SJCRH30 (cell line): ENCODE measurements at places on chromosomes 12 and 14.

DNA sequence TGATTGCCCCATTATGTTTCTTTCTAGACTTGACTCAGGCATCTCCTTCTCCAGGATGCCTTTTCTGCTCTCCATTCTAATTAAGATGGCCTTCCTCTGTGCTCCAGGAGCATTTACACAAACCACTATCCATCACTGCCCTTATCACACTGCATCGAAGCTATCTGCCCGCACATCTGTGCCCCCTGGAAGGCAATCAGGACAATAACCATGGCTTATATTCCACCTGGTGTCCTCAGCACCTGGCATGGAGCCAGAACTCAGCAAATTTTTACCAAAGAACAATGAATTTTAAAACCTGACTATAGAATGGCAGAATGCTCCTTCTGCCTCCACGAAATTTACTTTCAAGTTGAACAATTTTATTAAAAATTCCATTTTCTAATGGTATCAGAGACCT is 465.8 kb downstream of the APAF1 start:
- H3K27me3 ChIP-seq: no peaks in the 10 kb centered on the region
- H3K27ac ChIP-seq: no peak overlapping the region
- H3K4me1 ChIP-seq: no peaks in the 10 kb centered on the region
- peak; percentile 2 for DNase-seq
- H3K4me3 ChIP-seq: no peak overlapping the region

GRCh38 chr12:81668475-81668874 is 90.7 kb downstream of the PPFIA2 start:
- no peaks in the 10 kb centered on the region for H3K36me3 ChIP-seq
- DNase-seq: peak; percentile 57
- H3K4me3 ChIP-seq: no peak overlapping the region

GRCh38 chr12:117333331-117333881 is 28.0 kb downstream of the NOS1 start:
- no peak for DNase-seq
- H3K27ac ChIP-seq: no peak overlapping the region
- H3K36me3 ChIP-seq: peaks cover 7% of the 10 kb centered on the region
- H3K4me3 ChIP-seq: no peak overlapping the region
- no peaks in the 10 kb centered on the region for H3K4me1 ChIP-seq
- H3K27me3 ChIP-seq: no peaks in the 10 kb centered on the region

DNA sequence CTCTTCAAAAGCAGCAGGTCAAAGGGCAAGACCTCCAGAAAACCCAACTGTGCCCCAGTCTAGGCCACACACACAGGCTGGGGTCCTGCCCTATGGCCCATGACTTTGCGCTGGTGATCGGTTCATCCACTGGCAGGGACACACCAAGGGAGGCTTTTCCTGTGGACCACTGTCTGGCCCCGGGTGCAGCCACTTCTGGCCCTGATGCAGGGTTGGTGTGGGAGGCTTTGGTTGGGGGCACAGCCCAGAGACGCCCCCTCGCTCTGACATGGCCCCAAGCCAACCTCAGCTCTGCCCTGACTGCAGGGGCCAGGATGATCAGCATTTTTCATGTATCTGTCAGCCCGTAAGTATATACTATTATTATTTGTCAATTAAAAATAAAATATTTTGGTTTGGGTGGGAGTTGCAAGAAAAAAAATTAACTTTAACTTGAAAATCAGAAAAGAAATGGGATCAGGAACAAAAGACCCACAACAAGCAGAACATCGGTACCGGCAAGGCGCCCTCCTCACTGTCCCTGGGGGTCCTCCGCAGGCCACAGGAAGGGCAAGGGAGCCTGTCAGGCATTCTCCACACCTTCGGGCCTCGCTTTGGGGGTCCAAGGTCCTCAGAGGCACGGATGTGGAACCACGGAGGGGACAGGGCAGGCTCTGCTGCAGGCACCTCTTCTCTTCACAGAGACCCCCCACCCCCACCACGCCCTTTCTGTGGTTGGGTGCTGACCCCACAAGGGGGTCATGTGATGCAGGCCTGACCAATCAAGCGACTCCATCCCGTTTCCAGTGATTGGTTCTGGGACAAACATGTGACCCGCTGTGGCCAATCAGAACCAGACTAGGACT is 181.5 kb upstream of the SFSWAP start:
- no peaks in the 10 kb centered on the region for H3K36me3 ChIP-seq
- no peak overlapping the region for H3K4me3 ChIP-seq
- H3K4me1 ChIP-seq: no peaks in the 10 kb centered on the region
- no peak for DNase-seq
- H3K27ac ChIP-seq: no peak overlapping the region

DNA sequence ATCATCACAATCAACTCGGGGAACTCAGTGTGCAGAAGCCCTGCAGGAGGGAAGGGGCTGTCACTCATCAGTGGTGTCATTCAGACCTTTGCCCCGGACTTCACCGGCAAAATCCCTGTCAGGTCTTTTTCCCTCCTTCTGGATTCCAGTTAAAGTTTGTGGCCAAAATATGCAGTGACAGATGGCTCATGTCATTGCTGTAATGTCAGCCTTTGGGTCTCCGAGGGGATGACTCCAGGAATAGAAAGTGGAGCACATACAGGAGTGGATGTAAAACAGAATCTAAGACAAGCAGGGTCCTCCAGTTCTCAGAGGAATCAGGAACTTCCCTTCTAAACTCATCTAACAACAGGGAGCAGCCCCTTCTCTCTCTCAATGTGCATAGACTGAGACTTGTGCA is 130.3 kb upstream of the RASSF8 start:
- DNase-seq: no peak
- no peaks in the 10 kb centered on the region for H3K4me1 ChIP-seq
- no peaks in the 10 kb centered on the region for H3K36me3 ChIP-seq

GRCh38 chr12:8913702-8914032 is 642 bp upstream of the PHC1 start:
- H3K4me3 ChIP-seq: peak overlapping the region; percentile 92
- H3K4me1 ChIP-seq: no peaks in the 10 kb centered on the region
- H3K27me3 ChIP-seq: no peaks in the 10 kb centered on the region
- H3K27ac ChIP-seq: peak overlapping the region; percentile 58

DNA sequence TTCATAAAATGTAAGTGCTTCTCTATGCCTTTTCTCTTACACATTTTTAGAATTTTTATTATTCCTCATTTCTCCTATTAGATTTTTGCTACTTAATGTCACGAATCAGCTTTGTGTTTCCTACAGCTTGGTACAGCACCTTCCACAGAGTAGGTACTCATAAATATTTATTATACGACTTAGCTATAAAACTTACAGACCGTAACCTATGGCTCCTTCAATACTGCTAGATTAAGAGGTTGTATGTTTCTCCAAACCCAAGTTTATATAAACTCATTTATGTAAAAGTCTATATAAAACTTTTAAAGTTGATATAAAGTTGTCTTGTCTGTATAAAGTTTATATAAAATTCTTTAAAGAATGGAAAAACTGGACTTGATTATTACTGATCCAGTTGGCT is 11.5 kb downstream of the NFYB start:
- no peak for DNase-seq
- H3K4me1 ChIP-seq: no peaks in the 10 kb centered on the region
- H3K4me3 ChIP-seq: no peak overlapping the region
- H3K27ac ChIP-seq: no peak overlapping the region
- H3K36me3 ChIP-seq: peaks cover 71% of the 10 kb centered on the region
- H3K27me3 ChIP-seq: no peaks in the 10 kb centered on the region

DNA sequence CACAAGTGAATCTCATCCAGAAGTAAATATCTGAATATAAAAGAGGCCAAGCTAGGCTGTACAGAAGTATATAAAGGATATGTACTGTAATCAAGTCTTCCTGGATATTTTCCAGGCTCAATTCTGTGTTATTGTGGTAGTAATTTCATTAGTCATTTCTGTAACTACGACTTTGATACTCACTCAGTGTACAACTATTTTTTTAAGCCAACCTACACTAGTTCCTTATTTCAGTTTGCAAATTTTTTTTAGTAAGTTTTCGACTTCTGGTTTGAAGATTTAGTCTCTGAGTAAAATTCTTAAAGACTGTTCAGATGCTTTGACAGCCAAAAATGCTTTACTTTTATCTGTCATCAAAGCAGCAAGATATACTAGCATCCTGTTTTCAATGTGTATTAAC is 130.8 kb downstream of the CAPZA3 start:
- no peak overlapping the region for H3K27ac ChIP-seq
- no peak overlapping the region for H3K4me3 ChIP-seq
- no peaks in the 10 kb centered on the region for H3K4me1 ChIP-seq
- H3K27me3 ChIP-seq: no peaks in the 10 kb centered on the region
- DNase-seq: no peak

- H3K27ac ChIP-seq: peak overlapping the region; percentile 93
- H3K4me3 ChIP-seq: peak overlapping the region; percentile 18
- H3K27me3 ChIP-seq: no peaks in the 10 kb centered on the region
- no peaks in the 10 kb centered on the region for H3K36me3 ChIP-seq
Measured at GRCh38 chr12:124680863-124681778, 113.7 kb upstream of the NCOR2 start.

DNA sequence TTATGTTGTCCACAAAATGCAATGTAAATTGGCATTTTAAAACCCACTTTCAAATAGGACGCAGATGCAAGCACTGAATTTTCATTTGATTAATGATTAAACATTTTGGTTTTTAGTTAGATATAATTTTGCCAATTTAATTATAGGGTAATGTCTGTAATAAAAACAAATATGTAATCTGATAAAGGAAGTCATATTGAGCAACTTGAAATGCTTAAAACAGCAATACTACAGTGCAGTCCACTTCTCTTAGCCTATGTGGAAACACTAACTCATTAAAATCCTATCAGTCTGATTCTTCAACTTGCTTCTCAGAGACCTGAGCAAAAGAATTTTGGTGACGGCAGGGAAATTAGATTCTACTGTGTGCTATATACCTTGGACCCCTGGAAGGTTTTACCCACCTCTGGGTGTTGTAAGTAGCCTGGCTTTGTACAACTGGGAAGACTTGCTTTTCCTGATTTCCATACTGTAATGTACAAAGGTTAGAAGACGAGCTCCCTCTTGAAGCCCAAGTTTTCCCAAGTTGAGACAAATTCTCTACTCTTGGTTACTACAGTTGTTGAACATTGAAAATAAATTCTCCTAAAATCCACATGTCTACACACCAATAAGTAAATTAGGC is 4.1 kb downstream of the TRHDE start:
- no peaks in the 10 kb centered on the region for H3K36me3 ChIP-seq
- H3K27ac ChIP-seq: no peak overlapping the region
- H3K4me1 ChIP-seq: no peaks in the 10 kb centered on the region
- no peak for DNase-seq
- H3K27me3 ChIP-seq: no peaks in the 10 kb centered on the region

DNA sequence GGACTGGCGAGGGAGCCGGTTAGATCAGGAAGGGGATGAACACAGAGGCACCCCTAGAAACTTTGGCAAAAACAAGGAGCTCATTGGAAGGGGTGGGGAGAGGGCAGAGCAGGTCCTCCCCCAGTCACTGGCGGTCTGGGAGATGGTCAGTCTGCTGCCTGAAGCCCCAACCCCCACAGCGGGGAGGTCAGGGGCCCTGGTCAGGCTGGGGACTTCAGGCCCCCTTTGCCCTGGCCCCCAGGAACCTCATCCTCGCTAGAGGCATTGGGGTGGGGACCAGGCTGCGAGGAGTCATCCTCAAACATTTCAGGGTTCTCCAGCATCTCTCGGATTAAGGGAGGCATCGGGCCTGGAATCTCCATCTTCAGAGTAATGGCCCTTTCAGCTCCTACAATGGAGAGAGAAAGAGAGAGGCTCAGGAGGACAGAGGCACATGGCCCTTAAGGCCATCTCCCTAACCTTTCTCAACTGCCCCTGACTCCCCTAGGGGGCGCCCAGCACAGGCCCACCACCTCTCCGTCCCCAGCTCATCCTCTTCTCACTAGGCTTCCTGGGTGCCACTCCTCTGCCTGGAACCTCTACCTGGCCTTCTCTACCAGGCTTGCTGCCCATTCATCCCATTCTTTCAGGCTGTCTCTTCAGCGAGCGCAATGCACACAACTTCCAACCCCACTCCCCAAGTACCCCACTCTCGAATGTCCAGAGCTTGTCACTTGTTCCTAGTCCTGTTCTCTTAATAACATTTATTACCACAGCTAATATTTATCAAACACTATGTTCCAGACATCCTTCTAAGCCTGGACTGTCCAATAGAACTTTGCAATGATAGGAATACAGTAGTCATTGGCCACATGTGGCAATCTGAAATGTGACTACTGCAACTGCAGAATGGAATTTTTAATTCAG is 4.7 kb upstream of the ITGB7 start:
- H3K4me3 ChIP-seq: no peak overlapping the region
- H3K36me3 ChIP-seq: no peaks in the 10 kb centered on the region
- peaks cover 1% of the 10 kb centered on the region; the same call in 1 of the 2 replicates for H3K4me1 ChIP-seq
- no peak for DNase-seq
- no peak overlapping the region for H3K27ac ChIP-seq
- no peaks in the 10 kb centered on the region for H3K27me3 ChIP-seq

DNA sequence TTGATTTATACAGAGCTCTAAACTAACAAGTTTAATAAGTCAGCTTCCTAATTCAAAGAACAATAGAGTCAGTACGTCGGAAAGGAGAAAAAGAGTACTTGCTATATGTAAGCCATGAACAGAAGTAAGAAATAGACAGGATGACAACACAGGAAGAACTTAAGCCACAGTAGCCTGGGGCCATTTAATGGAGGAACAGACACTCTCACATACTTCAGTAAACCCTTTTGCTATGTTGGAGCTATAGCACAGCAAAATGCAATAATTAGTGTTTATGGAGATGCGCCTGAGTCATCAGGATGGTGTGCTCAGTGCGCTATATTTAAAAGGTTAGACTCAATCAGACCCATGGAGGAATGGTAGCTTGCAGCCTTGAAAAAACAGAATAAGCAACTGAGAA is 61.0 kb downstream of the SRGAP1 start:
- no peak overlapping the region for H3K27ac ChIP-seq
- H3K4me3 ChIP-seq: no peak overlapping the region
- H3K36me3 ChIP-seq: no peaks in the 10 kb centered on the region
- H3K4me1 ChIP-seq: peaks cover 2% of the 10 kb centered on the region; the same call in 1 of the 2 replicates

DNA sequence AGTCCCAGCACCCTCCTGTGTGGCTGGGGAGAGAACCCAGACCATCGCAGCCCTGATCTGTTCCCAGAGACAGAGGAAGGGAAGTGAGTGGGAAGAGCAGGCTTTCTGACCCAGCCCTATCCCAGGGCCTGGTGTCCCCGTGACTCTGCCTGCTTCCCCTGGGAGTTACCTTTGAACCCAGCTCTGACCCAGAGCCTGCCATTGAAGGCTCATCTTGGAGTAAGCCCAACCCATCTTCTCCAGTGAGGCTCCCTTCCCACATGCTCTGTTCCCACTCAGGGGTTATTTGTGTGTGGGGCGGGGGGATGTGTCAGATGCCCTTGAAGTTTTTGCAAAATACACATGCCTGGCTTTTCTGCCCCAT is 6.0 kb downstream of the TMEM63C start:
- H3K27me3 ChIP-seq: no peaks in the 10 kb centered on the region
- no peaks in the 10 kb centered on the region for H3K36me3 ChIP-seq
- peak overlapping the region; percentile 44 for H3K4me3 ChIP-seq

DNA sequence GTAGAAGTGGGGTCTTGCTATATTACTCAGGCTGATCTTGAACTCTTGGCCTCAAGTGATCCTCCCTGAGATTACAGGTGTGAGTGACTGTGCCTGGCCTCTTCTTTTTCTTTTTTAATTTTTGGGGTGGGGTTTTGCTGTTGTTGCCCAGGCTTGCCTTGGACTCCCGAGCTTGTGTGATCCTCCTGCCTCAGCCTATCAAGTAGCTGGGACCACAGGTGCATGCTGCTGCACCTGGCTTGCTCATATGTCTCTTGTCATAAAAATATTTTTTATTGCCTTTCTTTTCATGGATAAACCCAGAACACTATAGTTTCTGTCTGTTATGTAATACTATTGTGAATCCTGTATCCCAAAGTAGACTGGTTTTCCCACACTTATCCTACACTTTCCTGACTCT is 26.0 kb downstream of the SCYL2 start:
- no peak for DNase-seq
- no peak overlapping the region for H3K4me3 ChIP-seq
- H3K27me3 ChIP-seq: no peaks in the 10 kb centered on the region

- no peaks in the 10 kb centered on the region for H3K4me1 ChIP-seq
- no peak for DNase-seq
- no peaks in the 10 kb centered on the region for H3K36me3 ChIP-seq
- no peak overlapping the region for H3K4me3 ChIP-seq
Measured at GRCh38 chr14:94481468-94482131, 5.6 kb upstream of the SERPINA9 start.
